ENCODE measurements at places on chromosomes 7 and 10. TPM values are rescaled to one million over a fixed set of nuclear protein-coding genes. Genes with fewer than 3 reads are reported as not detected.

The SLC29A3 gene
- 7.3 TPM for total RNA-seq

The SLC16A9 gene
- total RNA-seq = 2.1 TPM

- peak; percentile 49 for DNase-seq
These were observed 2.4 kb downstream of the ZMIZ2 start for GRCh38 chr7:44750921-44751571.

- no peak for DNase-seq
These were observed 20.4 kb upstream of the TTYH3 start for GRCh38 chr7:2611401-2611800.

The FXYD4 gene
- total RNA-seq = not detected

- no peak for DNase-seq
These were observed 17.5 kb downstream of the RP9 start for GRCh38 chr7:33091641-33092191.

DNA sequence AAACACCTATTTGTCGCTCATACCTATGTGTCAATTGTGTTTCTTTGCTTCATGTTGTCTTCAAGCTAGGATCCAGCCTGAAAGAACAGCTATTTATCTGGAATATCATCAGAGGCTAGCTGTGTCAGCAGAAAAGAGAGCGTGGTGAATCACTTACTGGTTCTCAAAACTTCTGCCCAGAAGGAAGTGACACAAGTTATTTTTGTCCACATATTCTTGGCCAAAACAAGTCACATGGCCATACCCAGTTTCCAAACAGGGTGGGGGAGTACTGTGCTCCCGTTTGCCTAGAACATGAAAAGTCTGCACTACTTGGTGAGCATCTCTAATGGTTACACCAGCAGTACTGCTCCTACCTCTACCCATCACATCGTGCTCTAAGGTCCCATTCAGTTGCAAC, 160.9 kb upstream of the CSTF2T start:
- no peak for DNase-seq

The CCM2 gene
- 61.3 TPM for total RNA-seq

The C7orf33 gene
- total RNA-seq = not detected

GRCh38 chr10:34627741-34628140, 187.4 kb downstream of the PARD3 start:
- DNase-seq = no peak

The CH25H gene
- total RNA-seq = not detected

DNA sequence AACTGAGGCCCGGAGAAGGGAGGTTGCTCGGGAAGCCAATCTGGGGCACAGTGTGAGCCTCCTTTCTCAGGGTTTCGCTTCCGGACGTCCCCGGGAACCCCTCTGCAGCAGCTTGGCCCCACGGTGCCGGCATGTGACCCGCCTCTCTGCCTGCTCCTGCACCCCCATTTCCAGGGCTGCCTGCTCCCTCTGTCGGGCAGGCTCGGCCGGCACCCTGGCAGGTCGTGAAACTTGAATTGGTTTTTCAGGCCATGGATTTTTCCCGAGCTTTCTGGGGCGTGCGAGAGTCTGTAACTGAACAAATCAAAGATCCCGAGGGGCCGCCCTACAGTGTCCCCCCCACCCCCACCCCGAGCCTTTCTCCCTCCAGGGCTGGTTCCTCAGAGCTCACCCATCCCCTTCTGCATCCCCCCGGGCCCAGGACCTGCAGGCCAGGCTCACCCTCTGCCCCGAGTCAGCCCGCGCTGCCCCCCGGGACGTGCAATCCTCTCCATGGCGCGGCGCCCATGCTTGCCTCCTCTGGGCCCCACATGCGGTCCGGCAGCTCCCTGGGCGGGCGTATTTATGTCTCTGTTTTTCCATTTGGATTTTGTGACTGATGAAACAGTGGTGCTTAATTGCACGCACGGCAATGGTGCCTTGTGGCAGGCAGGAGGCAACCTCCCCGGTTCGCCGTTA, 58.1 kb downstream of the UNCX start:
- no peak for DNase-seq

DNA sequence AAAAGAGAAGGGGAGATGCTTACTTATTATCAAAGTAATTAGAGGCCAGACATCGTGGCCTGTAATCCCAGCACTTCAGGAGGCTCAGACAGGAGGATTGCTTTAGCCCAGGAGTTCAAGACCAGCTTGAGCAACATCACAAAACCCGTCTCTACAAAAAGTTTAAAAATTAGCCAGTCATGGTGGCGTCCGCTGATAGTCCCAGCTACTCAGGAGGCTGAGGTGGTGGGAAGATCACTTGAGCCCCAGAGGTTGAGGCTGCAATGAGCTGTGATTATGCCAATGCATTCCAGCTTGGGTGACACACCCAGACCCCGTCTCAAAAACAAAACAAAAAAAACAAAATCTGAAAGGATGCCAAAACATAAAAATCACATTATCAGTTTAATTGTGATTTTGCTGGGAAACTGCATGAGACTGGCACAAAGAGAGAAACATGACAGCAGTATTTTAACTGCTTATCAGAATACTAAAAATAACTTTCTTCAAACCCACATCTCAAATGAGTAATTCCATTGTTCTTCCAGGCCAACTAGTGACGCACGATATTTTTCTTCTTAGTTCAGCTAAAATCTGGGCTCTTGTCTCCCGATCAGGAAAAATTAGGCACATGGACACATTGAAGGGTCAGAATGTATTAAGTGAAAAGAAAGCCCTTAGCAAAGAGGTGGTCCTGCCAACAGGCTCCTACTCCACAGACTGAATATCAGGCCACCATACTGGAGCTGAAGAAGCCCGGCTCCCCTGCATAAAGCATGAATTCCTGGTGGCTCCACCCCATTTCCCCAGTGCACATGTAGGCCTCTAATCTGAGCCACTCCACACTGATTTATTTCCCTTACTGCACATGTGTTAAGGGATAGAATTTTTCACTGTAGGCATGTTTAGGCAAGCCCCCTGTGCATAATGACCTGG, 9.6 kb upstream of the CCM2 start:
- no peak for DNase-seq

The CALN1 gene
- not detected for total RNA-seq

The GRID1 gene
- not detected for total RNA-seq

DNA sequence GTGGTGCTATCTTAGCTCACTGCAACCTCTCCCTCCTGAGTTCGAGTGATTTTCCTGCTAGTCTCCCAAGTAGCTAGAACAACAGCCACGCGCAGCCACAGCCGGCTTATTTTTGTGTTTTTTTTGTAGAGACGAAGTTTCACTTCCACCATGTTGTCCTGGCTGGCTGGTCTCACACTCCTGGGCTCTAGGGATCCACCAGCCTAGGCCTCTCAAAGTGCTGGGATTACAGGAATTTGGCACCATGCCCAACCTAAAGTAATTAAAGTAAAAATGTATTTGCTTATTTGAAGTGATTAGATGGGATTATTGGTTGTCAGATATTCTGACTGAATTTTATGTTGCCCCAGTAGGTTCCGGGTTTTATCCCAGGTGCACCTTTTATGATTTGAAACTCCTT, 22.7 kb downstream of the LUC7L2 start:
- no peak for DNase-seq

GRCh38 chr10:98855403-98856189, 380.1 kb downstream of the HPSE2 start:
- DNase-seq = no peak

GRCh38 chr10:31590023-31590800, 271.2 kb downstream of the ZEB1 start:
- DNase-seq = no peak

DNA sequence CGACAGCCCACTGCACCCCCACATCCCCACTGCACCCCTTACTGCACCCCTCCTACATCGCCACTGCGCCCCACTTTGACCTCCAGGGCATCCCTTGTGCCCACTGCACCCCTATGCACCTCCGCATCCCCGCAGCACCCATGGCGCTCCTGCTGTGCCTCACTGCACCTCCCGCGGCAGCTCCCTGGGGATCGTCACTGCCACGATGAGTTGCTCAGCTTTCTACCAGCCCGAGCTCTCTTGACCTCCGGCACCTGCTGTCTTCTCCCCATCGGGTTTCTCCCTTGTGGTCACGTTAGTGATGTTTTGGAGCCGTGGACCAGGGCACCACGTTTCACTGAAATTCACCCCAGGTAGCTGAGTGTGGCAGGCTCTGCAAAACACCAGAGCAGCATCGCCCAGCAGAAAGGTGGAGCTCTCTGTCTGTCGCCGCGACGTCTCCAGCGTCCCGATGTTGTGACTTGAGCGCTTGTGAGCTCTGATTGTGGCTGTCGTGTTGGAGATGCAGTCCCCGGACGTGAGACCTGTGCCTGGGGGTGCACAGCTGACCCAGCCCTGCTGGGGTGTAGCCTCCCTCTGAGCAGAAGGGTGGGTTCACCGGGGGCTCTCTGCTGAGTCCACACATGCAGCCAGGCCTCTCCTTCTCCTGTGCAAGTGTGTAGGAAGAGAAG, 147.7 kb downstream of the DNAJB6 start:
- no peak for DNase-seq

DNA sequence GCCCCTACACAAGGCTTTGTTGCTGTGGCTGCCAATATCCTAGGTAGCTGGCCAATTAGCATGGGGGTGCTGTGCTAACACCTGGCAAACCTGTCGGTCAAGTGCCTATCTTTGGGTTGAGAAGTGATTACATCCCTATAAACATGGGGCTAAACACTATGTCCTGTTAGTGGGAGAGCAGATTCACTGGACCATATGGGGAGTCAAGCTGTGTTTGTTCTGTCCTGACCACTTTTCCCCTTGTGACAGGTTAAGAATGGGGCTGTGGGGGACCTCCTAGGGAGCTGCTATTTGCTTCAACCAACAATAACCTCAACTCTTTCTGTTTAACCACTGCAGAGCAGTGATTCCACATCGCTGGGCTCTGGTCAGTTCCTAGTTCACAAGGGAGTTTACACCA, 151.5 kb upstream of the AOAH start:
- DNase-seq = no peak

The CALHM1 gene
- total RNA-seq = not detected

The SH2B2 gene
- total RNA-seq = 1.9 TPM

- DNase-seq = no peak
These were observed 67.8 kb downstream of the CTBP2 start for GRCh38 chr10:125092564-125093031.

The VPS26A gene
- total RNA-seq = 28.4 TPM

GRCh38 chr7:114979388-114979787, 57.5 kb downstream of the MDFIC start:
- DNase-seq = no peak

The CYP3A4 gene
- total RNA-seq = not detected

DNA sequence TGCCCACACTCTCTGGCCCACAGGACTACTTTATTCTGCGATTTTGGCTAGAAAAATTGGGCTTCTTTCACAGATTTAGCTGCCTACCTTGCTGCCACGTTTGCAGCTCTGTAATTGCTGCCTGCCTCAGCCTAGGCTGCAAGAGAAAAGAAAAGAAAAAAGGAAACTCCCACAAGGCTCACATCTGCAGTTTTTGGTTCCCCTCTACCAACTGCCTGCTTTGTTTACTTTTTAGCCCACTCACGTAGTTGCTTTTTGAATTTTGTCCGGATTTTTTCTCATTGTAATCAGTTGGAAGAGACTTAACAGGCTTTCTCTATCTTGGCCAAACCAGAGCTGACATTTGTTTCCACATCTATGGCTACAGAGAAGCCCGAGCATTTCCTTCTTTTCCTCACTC, 24.3 kb downstream of the SUN3 start:
- no peak for DNase-seq

- DNase-seq = no peak
These were observed 79.3 kb downstream of the AVL9 start for GRCh38 chr7:32574626-32575025.

DNA sequence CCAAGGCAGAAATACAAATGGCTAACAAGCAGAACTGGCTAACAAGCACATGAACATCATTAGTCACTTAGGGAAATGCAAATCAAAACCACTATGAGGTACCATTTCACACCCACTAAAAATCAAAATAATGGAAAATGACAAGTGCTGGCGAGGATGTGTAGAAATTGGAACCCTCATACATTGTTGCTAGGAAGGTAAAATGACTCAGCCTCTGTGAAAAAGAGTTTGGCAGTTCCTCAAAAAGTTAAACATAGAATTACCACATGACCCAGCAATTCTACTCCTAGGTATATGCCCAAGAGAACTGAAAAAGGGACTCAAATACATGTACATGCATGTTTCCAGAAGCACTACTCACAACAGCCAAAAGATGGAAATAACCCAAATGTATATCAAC, 52.8 kb upstream of the ANAPC16 start:
- no peak for DNase-seq

The TAS2R4 gene
- 0.94 TPM for total RNA-seq

The NKX6-2 gene
- total RNA-seq = not detected

The TEX47 gene
- total RNA-seq = not detected

The TRIM73 gene
- total RNA-seq = 6.4 TPM

DNA sequence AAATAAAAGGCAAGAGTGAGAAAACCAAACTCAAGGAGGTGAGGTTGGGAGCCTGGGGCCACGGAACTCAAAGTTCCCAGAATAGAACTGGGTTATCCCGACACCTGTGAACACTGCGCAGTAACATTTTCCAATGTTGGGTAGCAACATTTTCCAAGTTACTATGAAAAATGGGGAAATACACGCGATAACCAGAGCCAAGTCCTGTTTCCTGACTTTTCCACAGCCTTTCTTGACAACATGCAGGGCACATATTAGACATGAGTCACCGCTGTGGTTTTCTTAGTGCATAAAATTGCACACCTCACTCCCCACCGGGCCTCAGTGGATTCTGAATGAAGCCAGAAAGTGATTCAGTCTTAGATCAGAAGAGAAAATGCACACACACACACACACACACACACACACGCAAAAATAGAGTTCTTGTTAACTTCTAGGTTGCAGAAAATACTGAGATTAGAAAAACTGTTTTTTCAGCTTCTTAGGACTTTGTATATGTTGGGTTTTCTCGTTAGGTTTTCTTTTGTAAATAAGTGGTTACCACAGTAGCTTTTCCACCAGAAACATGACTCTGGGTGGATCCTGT, 70.0 kb downstream of the CAMK1D start:
- DNase-seq = peak; percentile 13

The EPO gene
- 0.14 TPM for total RNA-seq

DNA sequence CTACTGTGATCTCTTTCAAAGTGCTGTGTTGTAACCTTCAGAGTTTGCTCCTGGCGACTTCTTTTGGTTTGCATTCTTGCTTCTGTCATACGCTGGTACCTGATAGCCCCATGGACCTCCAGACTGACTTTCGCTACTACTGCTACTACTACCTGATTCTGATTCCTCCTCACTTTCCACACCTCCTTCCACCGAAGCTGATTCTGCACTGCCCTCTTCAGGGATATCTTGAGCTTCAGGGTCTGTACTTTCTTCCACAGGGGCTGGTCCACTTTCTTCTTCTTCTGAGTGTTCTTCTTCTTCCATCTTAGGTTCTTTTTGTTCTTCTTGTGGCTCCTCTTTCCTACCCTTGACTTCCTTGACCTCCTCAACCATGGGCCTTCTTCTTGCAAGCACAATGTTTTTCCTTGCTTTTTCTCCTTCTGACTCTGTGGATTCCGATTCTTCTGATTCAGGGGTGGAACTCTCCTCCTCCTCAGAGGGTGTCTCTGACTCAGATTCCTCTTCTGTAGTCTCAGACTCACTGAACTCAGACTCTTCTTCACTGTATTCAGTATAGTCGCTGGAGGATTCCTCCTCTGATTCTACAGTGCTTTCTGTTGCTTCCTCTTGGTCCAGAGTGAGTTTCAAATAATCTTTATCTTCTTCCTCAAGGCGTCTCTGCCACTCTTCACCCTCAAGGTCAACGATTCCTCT, 992.2 kb downstream of the PCDH15 start:
- no peak for DNase-seq
